ENCODE measurements at places on chromosomes 6 and 20.

DNA sequence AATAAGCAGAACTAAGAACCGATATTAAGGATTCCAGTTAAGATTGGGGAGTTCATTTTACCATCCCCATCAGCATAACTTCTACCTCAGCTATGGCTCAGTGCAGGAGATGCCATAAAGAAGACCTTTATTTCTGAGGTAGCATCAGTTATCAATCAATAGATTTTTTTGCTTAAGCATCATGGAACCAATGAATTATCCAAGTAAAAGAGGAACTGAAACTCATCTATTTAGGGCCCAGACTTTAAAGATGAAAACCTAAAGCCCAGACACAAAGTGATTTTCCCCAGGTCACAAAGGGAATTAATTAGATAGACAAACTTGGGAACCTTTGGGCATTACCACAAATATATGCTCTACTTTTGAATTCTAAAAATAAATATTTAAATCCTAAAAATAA, 59.2 kb upstream of the TINAG start:
- DNase-seq: no peak

GRCh38 chr20:62577490-62577836, 64.8 kb upstream of the SLCO4A1 start:
- peak; percentile 23 for DNase-seq

DNA sequence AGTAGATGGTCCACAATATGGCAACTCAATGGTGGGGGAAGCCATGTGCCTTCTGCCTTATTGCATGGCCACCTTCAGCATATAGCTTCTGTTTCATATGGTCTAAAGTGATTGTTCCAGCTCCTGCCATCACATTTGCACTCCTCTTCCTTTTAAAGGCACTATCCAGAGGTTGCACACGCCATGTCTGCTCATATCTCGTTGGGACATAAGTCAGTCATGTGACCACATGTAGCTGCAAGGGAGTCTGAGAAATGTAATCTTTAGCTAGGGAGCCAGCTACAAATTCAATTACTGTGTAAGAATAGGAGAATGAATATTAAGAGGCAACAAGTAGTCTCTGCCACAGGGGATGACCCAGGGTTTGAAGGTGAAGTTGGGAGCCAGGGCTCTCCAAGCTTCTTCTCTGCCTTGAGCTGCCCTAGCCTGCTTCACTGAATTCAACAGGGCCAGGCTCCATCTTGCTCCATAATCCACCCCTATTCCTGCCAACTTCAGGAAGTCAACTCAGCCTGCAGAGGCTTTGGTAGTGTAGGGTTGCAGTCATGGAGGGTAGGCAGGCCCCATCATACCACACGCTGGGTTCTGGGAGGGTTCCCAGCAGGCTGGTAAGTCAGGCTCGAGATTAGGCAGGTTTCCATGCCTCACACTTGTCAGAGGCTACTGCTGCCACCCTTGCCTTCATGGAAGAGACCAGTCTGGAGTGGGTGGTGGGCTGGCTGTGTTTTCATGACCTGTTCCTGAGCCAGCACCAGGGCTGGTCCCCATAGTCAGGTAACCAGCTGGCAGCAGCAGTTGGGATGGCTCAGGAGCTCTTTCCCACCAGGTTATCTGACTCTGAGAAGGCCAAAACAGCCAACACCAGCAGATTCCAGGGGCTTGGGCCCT, 56.7 kb upstream of the SAYSD1 start:
- no peak for DNase-seq

- peak; percentile 29 for DNase-seq
Observed at GRCh38 chr20:60540591-60540990, 582.4 kb downstream of the CDH26 start.

DNA sequence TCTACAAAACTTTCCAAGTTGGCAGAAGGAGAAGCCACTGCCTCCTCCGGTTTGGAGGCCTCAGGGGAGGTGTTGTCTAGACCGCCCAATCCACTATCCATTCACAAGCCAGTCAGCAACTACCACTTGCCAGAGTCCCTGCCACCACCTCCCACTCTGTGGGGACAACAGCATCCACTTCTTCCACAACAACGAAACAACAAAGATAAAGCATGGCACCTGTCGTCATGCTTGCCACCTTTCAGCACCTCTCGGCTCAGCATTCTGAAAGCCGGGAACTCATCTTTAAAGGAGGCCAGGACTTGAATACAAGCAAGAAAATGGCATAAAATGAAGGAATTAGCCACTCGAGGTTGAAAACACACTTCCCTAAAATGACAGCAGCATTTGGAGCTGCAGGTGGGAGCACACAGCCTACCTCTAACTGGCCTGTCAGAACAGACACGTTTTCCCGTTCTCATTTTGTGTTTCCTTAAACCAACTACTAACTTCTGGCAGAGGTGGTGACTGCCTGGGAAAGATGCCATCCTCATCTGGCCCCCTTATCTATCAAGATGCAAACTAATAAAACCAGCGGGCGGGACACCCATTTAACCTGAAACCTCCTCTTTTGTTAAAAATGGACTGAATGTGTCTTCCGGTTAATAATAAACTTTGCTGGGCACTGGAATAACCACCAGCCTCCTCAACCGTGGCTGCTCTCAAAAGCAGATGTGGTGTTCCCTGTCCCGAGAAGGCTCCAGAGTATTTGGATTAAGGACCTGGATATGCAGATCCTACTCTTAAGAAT, 21.7 kb downstream of the YTHDF1 start:
- DNase-seq: no peak

DNA sequence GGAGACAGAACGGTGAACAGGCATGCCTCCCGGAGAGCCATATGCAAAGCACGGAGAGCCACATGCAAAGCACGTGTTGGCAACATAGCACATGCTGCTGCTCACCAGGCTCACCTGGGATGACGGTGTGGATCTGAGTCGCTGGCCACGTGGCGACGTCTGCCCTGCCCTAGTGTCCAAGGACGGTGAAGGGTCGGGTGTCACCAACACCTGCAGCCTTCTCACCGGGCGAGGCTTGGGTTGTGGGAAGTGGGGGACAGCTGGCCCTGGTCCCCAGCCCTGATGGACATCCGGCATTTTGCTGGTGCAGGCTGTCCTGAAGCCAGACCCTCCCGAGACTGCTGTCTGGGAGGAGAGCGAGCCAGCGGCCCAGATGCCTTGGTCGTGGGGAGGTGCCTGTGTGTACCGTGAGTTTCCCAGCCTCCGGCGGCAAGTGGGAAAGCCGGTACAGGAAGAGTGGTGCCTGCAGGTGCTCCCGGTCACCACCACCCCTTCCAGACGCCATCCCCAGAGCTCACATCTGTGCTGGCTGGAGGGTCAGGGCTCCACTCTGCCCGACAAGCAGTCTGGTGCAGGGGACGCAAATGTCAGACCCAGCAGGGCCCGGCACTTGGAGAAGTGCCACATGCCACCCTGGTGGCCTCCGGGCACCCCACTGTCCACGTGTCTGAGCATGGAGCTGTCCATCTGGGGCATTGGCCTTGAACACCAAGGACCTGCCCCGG, 5.9 kb upstream of the ADRM1 start:
- DNase-seq: no peak

DNA sequence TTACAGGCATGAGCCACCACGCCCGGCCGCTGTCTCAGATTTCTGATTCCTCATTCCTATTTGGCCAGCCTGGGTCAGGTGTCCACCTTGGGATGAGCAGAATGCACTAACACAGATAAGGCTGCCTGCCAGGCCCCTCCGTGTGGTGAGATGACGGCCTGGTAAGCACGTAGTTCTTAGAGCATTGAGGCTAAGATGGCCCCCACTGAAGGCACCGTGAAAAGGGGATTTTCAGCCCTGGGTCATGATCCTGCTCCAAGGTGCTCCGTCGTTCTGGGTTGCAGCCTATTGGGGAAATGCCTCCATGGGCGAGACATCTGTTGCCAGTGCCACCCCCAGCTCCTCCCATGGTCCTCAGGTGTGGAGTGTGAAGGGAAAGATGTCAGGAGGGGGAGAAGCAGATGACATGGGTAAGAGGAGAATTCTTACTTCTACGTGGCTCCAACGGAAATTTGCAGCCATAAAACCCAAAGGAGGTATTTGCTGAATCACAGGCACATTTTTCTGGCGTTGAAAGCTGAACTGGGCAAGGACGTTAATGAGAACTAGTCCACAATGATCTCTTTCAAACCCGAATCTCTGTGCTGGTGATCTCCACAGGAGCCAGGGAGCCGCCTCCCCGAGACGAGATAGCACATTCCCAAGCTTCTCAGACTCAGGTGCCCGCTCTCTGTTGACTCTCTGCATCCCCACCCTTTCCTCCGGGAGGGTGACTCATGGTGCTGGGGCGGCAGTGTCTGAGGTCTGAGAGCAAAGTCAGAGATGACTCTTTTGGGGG, 34.0 kb upstream of the BMP6 start:
- no peak for DNase-seq

DNA sequence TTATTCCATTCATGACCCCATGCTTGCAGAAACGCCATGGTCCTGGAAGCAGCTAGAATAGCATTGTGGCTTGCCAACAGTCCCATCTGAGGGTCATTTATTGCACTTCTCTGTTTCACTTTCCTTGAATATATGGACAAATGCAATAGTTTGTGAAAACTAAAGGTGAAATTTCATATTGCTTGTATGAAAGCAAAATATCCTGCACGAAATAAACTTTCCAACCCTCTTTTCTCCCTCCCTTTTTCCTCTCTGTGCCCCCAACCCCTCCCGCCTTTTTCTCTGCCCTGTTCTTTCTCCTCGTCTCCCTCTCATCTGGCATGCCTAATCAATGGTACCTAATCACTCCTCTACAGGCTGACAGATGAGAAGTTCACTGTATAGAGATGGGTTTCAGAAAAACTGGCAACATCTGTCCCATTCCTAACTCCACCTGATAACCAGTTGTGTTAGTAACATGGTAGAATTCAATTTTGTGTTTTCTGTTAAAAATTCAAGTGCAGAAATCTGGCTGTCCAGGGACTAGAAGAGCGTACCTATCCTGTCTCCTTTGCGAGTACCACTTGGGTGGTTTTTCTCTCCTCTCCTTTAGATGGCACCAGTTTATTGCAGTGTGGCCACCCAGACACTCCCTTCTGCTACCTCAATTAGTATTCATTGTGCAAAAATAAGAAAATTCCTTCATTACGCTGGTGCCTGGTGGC, 198.6 kb downstream of the FOXA2 start:
- DNase-seq: no peak

GRCh38 chr6:44734886-44735629, 347.6 kb downstream of the CDC5L start:
- DNase-seq: no peak

GRCh38 chr6:141169419-141169818, 963.3 kb upstream of the GJE1 start:
- peak; percentile 86 for DNase-seq

GRCh38 chr20:46324960-46325703, 16.8 kb upstream of the CDH22 start:
- DNase-seq: peak; percentile 31

DNA sequence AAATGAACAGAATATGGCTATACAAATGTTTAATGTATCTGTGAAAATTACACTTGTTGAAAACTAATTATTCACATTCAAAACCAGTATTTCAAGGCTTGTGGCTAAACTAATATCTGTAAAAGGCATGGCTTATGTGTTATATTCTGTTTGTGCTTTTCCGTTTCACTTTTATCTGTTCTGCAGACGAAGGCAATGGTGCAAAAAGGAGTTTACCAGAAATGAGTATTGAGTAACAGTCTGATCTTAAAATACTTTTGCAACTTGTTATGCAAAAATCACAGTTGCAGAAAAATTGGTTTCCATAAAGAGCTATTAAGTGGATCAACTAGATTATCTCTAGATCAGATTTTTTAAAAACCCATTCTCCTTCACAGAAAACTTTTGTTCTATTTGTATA, 9.4 kb upstream of the STX11 start:
- no peak for DNase-seq

- DNase-seq: no peak
Observed at GRCh38 chr20:1757606-1758512, 100.3 kb upstream of the SIRPG start.

DNA sequence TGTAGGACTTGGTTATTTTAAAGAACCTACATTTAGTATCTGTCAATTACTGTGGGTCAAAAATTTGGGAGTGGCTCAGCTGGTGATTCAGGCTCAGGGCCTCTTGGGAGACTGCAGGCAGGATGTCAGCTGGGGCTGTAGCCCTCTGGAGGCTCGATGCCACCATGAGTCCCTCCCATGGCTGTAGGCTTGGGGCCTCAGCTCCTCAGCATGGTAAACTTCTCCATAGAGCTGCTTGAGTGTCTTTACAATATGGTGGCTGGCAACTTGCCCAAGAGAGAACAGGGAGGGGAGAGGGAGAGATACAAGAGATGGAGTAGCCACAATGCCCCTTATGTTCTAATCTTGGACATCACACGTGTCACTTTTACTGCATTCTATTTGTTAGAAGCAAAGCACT, 470.4 kb downstream of the CDH26 start:
- DNase-seq: no peak

DNA sequence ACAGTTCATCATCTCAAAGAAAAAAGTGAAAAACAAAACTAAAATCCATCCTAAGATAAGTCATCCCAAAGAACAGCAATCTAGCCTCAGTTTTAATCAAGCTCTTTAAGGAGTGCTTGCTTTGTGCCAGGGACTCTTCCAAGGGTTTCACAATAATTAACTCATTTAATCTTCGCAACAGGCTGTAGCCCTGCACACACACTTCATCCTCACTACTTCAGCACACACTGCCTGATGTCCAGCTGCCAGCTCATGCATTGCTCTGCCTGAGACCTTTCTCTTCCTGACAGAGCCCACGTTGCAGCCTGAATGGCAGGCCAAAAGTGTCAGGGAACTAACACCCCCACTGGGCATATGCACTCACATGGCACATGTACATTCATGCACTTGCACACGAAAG, 21.2 kb upstream of the PTPRT start:
- DNase-seq: no peak

GRCh38 chr6:132494954-132495353, 18.0 kb downstream of the STX7 start:
- DNase-seq: no peak

GRCh38 chr6:52394251-52394666, 25.9 kb upstream of the EFHC1 start:
- no peak for DNase-seq

GRCh38 chr6:111841822-111842221, 31.4 kb downstream of the FYN start:
- DNase-seq: no peak

- peak; percentile 80 for DNase-seq
Observed at GRCh38 chr20:9838035-9838377, 870 bp downstream of the PAK5 start.

- no peak for DNase-seq
Observed at GRCh38 chr20:15795305-15796019, 777.8 kb downstream of the KIF16B start.

GRCh38 chr20:63735859-63736718, at the start of gene LIME1:
Gene LIME1, plus strand, starts transcription at chr20:63736664. Its CDS starts 886 bp downstream, at chr20:63737550.
- no peak for DNase-seq

GRCh38 chr20:51439160-51439689, 103.3 kb downstream of the NFATC2 start:
- DNase-seq: no peak
